ENCODE measurements at places on chromosomes 1 and 21.

GRCh38 chr1:167673265-167673664 is 43.2 kb downstream of the RCSD1 start:
- DNase-seq = no peak

DNA sequence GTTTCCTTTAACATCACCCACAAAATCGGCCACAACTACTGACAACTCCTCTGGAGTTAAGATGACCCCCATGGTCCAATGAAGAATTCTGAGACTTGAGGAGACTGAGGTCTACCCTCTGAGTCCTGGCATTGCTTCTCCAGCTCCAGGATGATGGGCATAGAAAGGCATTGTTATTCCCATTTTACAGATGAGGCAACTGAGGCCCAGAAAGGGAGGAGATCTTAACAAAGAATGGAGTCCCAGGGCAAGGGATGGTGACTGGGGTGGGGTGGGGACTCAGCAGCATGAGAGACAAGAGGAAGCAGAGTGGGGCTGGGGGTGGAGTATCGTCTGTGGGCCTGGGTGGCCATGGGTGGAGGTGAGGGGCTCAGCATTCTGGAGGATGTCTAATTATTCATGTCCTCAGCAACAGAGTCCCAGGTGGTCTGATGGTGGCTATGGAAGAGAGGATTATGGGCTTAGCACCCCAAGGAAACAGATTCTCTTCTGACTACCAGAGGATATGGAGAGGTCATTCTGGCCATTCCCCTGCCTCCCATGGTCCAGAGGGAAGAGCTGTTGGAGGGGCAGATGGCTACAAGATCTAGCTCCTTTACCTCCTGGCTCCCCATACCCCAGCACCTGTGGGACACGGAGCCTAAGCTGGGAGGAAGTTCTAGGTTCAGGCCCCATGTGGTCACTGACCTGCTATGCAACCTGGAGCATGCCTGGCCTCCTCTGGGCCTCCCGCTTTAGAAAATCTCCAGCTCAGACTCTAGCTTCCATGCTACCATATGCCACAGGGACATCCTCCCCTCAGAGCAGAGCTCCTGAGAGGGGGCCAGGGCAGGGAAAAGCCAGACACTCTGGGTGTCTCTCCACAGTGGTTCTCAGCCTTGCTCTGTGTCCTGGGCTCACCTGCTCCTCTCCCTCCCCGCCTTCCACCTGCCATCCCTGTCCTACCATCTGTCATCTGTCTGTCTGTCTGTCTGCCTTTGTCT is 37.4 kb upstream of the DMBX1 start:
- DNase-seq = no peak

DNA sequence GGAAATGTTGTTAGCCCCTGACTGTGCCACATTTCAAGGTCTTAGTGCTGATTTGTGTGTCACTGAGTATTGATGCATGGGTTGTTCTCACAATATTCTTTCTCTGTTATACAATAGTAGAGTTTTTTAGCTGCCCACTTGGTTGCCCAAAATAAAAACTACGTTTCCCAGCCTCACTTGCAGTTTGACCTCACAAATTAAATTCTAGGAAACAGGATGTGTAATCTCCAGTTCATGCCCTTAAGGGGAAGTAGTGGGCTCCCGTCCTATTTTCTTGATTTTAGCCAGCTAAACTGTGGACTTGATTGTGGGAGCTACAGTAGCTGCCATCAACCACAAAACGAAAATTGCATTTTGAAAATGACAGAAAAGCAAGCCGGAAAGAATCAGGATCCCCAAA is 27.3 kb upstream of the LAMC1 start:
- DNase-seq = no peak

GRCh38 chr1:239879321-239880170 is 212.1 kb upstream of the FMN2 start:
- no peak for DNase-seq

DNA sequence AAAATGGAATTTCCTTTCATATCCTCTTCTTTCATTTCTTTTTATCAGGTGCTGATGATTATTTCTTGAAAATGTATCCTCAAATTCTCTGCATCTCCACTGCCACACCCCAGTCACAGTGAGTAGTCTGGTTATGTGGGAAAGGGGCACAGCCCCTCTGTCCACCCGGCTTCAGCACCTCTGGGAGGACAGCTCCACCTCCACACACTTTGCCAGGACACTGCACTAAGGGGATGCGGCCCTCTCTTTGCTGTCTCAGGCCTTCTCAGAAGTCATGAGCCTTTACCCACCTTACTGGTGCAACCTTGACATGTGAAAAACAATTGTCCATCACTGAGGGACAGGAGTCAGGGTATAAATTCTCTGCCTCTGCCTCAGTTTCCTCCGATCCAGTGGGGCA is 433.1 kb downstream of the PCP4 start:
- no peak for DNase-seq

DNA sequence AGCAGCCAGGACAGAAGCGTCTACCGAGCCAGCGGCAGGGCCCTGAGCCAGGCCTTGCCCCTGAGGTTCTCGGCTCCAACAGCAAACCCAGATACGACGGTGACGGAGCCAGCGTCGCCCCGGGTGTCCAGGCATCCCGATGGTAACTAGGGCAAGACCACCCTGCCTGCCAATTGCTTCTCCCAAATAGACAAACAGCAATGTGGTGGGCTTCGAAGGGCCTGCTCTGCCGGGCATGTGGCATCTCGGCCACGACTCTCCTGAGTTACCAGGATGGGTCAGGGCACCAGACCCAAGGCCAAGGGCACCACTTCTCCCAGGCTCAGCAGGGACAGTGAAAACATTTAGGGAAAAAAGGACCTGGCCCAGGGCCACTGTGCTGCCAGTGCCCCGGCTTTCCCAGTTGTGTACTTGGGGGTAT is 3.2 kb upstream of the ACTRT2 start:
- DNase-seq = no peak

GRCh38 chr1:205483372-205483771 is 21.1 kb upstream of the CDK18 start:
- no peak for DNase-seq

Measured in activated CD4-positive, alpha-beta T cell treated with anti-CD3 and anti-CD28 coated beads, Interleukin-2, amount 50 U/mL, for 48 hours (primary cell).